ENCODE measurements at places on chromosomes 11 and 22. TPM values are rescaled to one million over a fixed set of nuclear protein-coding genes. Genes with fewer than 3 reads are reported as not detected.
A peak's percentile ranks its signal among the peaks of the same experiment; 100 is the strongest.

GRCh38 chr22:27685515-27685914 is 116.0 kb downstream of the MN1 start:
- no peaks in the 10 kb centered on the region for H3K27me3 ChIP-seq
- DNase-seq: no peak
- no peaks in the 10 kb centered on the region for H3K4me1 ChIP-seq
- H3K27ac ChIP-seq: no peak overlapping the region
- H3K36me3 ChIP-seq: no peaks in the 10 kb centered on the region

- peaks cover 8% of the 10 kb centered on the region for H3K27me3 ChIP-seq
- H3K36me3 ChIP-seq: no peaks in the 10 kb centered on the region
- H3K27ac ChIP-seq: no peak overlapping the region
- DNase-seq: no peak
Measured at GRCh38 chr11:35632301-35632700, 14.0 kb downstream of the FJX1 start.

GRCh38 chr11:44627165-44627789 is 61.8 kb downstream of the CD82 start:
- no peak for DNase-seq
- H3K27me3 ChIP-seq: no peaks in the 10 kb centered on the region
- no peak overlapping the region for H3K27ac ChIP-seq
- H3K4me1 ChIP-seq: peaks cover 15% of the 10 kb centered on the region
- no peak overlapping the region for H3K4me3 ChIP-seq

- H3K36me3 ChIP-seq: no peaks in the 10 kb centered on the region
- no peak overlapping the region for H3K27ac ChIP-seq
- DNase-seq: no peak
- H3K27me3 ChIP-seq: no peaks in the 10 kb centered on the region
Measured at GRCh38 chr11:27217948-27218420, 145.0 kb downstream of the CCDC34 start.

DNA sequence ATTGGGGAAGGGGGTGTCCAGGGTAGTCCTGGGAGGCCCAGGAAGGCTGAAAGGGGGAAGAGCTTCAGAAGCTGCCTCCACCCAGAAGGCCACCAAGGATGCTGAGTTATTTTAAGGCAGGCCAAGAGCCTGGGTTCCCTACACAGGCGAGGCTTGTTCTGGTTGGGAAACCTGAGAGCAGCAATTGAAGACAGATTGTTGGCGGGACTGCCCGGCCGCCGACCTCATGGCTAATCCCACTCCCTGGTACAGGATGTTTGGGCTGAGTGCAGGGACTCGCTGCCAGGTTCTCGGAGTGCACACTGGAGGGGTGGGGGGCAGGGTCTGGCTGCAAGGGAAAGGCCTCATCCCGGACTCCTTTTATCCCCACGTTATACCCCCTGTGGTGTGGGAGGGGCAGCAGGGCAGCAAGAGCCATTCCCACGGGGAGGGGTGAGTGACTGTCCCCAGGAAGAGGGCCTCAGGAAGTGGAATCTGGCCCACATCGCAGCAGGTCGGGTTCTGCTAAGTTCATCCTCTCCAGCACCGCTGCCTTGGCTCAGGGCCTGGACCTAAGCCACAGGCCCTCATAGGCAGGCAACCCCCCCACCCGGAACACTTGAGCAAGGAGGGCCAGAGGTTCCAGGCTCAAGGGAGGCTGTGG is 43.6 kb upstream of the PRR5 start:
- no peaks in the 10 kb centered on the region for H3K36me3 ChIP-seq
- no peak overlapping the region for H3K27ac ChIP-seq
- no peak for DNase-seq
- H3K27me3 ChIP-seq: no peaks in the 10 kb centered on the region
- H3K4me1 ChIP-seq: peaks cover 8% of the 10 kb centered on the region
- no peak overlapping the region for H3K4me3 ChIP-seq

DNA sequence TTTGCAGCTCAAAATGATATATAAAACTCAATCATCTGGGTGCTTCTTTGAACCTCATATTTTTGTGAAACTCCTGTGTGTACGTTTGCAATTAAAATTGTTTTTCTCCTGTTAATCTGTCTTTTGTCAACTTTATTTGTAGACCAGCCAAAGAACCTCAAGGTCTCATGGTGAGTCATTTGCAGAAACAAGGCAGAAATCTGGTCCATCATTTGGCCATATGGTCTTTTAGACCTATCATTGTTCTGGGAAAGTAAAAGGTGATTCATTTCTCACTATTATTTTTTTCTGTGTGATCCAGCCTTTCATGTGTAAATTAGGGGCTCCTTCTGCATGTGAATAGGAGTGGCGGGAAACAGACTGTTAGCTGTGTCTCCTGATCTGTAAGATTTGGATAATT is 399.1 kb upstream of the DDI1 start:
- H3K27ac ChIP-seq: no peak overlapping the region
- H3K4me1 ChIP-seq: no peaks in the 10 kb centered on the region
- DNase-seq: no peak

DNA sequence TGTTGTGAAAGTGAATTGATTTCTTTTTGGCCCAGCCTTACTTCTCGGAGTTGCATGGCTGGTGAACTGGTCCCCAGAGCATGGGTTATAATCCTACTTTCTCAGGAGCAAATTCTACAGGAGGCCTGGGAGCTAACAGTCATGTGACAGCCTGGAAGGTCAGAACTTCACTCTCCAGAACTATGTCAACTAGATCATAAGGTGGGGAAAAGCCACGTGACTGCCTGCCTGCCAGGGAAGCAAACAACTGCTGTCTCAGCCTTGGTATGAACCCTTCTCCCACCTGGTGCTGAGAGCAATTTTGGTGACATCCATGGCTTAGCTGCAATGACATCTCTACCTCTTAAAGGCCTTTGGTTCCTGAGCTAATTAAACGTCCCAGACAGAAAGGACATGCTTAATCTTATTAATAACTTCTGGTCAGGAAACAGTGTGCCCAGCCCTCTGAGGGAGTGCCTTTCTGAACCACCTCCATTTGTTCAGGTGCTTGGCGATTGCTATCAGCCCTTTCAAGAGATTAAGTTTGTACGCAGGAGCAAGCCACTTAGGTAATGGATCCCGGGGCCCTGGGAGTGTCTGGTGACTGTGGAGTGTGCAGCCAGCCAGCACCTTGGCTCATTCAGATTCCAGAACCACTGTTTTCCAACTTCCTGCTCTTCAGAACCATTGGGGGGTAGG is 1.4 kb upstream of the CREB3L1 start:
- no peak overlapping the region for H3K27ac ChIP-seq
- H3K4me3 ChIP-seq: no peak overlapping the region
- no peaks in the 10 kb centered on the region for H3K36me3 ChIP-seq
- peaks cover 12% of the 10 kb centered on the region for H3K4me1 ChIP-seq

- H3K36me3 ChIP-seq: no peaks in the 10 kb centered on the region
- peak overlapping the region; percentile 52 for H3K27ac ChIP-seq
Measured at GRCh38 chr11:12200991-12201985, 90.9 kb downstream of the MICAL2 start.

DNA sequence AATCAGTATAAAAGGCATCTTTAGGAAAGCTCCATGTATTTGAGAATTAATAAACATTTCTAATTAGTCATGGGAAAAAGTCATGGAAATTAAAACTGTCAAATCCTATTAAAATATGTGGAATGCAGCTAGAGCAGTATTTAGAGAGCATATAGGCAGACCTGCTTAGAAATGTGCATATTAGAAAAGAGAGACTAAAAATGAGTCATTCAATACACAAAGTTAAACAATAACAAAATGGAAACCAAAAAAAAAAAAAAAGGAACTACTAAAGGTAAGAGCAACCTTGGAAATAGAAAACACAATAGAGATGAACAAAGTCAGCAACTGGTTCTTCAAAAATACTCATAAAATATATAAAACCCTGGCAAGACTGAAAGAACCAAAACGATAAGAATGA is 59.7 kb upstream of the RASSF10 start:
- no peak for DNase-seq
- H3K4me3 ChIP-seq: no peak overlapping the region
- no peaks in the 10 kb centered on the region for H3K36me3 ChIP-seq
- no peaks in the 10 kb centered on the region for H3K27me3 ChIP-seq

The CBX7 gene
- total RNA-seq: 198 TPM

The CDC42BPG gene
- 6.2 TPM for total RNA-seq

All from CD4-positive, alpha-beta memory T cell (primary cell).